Forelimb muscle (tissue), 1 donor: ENCODE measurements at places on chromosomes 1 and 21. TPM values are rescaled to one million over a fixed set of nuclear protein-coding genes. Genes with fewer than 3 reads are reported as not detected.

TLCD4 gene
- 12.7 TPM for polyA plus RNA-seq

AUNIP gene
- polyA plus RNA-seq = 0.71 TPM

NPHS2 gene
- polyA plus RNA-seq = not detected

LMX1A gene
- 1.3 TPM for polyA plus RNA-seq

PCP4 gene
- 0.78 TPM for polyA plus RNA-seq

CSF3R gene
- polyA plus RNA-seq = 3.4 TPM

C2CD4D gene
- polyA plus RNA-seq = 0.23 TPM

CDCP2 gene
- polyA plus RNA-seq = 0.08 TPM

DNA sequence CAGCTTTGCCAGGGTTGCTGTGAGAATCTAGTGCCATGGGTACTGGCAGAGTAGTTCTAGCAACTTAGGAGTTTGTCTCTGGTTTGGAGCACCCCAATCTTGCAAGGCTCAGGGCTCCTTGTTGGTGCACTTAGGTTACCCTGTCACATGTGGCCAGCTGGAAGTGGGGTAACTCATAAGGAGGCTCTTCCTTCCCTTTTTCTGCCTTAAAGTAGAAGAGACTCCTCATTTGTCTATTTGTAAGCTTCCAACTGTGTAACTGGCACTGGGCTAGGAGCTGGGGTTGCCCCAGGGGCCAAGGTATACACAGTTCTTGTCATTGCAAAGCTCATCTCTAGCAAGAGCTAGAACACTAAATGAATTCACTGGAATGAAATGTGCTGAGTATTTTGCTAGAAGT is 10.6 kb downstream of the MROH7 start:
- no peak for DNase-seq

DNA sequence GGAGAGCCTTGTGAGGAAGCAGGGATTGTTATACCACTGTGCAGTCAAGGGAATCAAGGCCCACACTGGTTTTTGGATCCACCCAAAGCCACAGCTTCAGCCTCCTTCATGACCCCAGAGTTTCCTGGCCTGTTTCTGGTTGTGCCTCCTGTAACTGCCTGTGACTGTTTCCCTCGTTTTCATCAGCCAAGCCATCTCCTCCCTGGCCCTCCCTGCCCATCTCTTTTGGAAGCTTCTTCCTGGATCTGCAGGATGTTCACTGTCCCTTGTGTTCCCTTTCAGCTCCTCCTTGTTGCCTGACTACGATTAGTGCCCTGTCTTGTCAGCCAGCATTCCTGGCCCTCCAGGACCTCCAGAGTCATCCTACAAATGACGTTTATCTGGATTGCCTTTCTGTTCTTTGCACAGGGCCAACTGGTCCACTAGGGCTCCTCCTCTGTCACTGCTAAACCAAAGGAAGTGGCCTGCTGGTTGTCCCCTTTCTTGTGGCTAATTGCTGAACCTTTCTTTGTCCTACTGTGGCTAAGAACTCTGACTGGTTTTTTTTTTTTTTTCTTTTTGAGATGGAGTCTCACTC is 17.9 kb downstream of the SFT2D2 start:
- no peak for DNase-seq

DNA sequence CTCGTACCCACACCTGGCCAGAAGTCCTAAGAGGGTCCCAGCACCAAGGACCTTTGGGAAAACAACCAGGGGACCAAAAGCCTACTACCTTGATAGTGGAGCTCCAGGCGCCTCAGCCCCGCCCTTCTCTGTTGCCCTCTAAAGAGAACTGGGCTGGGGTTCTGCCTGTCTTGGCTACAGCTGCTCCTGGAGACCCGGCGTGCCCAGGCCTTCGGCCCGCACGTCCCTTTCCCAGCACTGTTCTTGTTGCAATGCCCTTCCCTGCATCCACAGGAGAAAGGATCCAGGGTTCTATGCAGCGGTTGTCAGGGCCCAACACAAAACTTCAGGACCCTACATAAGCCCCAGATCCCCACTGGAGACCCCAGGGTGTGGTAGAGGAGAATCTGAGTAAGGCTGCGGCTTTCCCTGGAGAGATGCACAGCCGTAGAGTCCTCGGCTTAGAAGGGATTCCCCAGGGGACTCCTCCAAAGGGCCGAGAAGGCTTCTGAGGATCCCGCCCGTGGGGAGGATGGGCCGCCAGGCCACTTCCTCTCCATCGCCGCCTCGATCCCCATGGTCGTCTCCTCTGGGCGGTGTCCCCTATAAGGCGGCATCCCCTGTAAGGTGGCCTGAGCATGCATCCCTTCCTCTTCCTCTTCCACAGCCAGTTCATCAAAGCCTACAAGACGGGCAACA is 12.0 kb downstream of the SLC66A1 start:
- DNase-seq = no peak

DNA sequence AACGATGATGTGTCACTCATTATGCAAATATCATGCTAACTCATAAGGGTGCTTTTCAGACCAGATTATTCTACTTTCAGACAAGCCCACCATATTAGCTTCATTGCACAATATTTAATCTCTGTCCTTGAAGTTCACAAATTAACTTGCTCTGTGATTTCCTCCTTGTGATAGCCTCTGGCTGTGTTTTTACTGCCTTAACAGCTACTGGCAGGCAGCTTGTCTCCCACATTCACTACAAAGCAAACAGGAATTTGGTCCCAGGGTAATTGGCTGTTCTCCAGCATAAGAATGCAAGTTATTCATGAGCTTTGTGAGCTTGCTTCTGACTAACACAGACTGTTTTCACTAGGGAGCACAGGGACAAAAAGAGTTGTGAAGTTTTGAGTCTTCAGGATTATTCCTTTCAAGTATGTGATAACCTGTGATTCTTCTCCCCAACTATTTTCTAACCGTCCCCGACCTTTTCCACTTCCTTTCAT is 87.9 kb upstream of the HMCN1 start:
- DNase-seq = peak; percentile 43

GRCh38 chr1:100411019-100411418 is 58.7 kb downstream of the CDC14A start:
- DNase-seq = no peak

DNA sequence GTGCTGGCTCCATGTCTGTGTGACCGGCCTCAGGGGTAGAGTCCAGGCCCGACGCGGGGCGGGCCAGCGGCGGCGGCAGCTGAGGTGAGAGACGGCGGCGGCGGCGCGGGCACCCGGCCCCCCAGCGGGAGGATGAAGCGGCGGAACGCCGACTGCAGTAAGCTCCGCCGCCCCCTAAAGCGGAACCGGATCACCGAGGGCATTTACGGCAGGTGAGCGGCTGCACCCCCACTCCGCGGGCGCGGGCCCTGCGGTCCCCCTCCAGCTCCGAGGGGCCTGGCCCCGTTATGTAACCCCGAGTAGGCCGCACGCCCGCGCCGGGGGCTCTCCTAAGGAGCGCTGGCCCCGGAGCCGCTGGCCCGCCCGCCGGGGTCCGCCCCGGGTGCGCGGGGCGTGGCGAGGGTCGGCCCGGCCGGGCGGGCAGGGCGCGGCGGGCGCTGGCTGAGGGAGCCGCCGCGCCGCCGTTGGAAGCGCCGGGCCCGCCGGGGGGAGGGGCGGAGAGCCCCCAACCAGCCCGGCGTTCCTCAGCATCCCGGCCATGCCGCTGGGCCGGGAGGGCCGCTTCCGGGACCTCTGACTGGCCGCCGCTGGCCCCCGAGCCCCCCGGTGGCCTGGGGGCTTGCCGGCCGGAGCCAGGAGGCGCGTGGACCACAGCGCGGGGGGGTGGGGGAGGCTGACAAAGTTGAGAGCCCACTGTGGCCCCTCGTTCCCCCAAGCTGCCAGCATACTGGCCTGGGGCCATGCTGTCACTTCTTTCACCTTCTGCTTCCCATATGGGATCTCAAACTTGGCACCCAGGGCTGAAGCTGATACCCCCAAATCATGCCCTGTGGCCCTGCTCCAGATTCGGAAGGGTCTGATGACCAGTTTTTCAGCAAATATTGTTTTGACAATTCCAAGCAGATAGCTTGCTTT is 527 bp downstream of the MACO1 start:
- DNase-seq = no peak

GRCh38 chr1:27427329-27427728 is 34.9 kb downstream of the GPR3 start:
- no peak for DNase-seq

DNA sequence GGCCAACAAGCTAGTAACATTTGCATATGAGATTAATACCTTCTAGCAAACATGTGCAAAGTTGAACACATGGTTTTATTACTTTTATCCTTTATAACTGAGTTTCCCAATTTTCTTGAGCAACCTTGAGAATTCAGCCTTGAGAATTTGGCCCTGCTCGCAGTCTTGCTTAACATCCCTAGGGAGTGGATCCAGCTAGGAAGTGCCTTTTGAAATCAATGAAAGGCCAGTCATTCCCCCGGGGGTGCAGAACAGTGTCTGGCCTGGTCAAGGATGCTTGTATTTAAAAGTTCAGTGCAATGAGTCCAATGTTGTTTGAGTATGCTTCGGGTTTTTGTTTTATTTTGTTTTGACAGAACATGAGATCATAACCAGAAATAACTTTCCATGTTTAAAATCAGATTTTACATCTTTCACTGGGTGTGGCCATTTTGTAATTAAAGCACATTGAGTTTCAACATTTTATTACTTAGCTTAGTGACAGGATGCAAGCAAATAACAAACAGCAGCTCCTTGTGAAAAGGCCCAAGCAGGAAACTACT is 16.7 kb downstream of the PALMD start:
- no peak for DNase-seq

DNA sequence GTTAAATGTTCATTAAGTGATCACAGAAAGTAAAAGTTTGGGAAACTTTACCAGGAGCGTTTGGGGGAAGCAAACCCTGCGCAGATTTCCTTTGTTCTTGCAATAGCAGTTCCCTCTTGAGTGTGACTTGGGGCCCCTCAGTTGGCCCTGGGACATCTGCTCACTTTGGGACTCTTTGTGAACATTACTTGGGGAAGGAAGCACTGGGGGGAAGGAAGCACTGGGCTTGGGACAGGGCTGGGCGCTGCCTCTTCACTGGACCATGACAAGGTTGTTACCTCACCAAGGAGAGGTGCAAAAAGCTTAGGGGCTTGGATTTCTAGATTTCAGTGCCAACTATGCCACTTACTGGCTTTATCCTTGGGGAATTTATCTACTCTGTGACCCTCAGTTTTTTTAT is 63.5 kb downstream of the ETS2 start:
- no peak for DNase-seq

- peak; percentile 71 for DNase-seq
Measured at GRCh38 chr1:182143154-182143657, 81.7 kb upstream of the ZNF648 start.

DNA sequence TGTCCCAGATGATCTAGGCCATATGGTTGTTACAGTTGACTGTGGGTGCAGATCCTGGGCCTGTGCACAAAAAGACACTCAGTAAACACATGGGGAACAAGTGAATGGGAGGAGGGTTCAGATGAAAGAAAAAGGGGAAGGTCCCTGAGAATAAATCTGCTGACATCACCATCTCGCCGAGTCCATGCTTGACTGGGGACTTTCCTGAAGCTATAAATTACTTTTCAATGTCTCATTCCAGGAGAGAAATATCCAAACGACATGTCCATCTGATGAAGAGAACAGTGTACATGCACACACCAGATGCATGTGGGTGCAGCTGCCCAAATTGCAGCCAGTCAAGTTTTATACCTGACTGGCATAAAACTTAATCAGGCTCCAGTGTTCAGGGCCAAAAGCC is 109.0 kb downstream of the HIVEP3 start:
- DNase-seq = no peak

- no peak for DNase-seq
Measured at GRCh38 chr1:159222075-159222865, 17.6 kb downstream of the ACKR1 start.

GRCh38 chr1:94014087-94014486 is 104.9 kb upstream of the GCLM start:
- no peak for DNase-seq

- DNase-seq = no peak
Measured at GRCh38 chr1:150760013-150760412, 5.6 kb downstream of the CTSS start.

- DNase-seq = no peak
Measured at GRCh38 chr21:36909423-36909822, 57.0 kb downstream of the HLCS start.

- no peak for DNase-seq
Measured at GRCh38 chr1:167934426-167935215, 1.9 kb upstream of the DCAF6 start.

- DNase-seq = no peak
Measured at GRCh38 chr1:181551249-181551648, 67.9 kb downstream of the CACNA1E start.

DNA sequence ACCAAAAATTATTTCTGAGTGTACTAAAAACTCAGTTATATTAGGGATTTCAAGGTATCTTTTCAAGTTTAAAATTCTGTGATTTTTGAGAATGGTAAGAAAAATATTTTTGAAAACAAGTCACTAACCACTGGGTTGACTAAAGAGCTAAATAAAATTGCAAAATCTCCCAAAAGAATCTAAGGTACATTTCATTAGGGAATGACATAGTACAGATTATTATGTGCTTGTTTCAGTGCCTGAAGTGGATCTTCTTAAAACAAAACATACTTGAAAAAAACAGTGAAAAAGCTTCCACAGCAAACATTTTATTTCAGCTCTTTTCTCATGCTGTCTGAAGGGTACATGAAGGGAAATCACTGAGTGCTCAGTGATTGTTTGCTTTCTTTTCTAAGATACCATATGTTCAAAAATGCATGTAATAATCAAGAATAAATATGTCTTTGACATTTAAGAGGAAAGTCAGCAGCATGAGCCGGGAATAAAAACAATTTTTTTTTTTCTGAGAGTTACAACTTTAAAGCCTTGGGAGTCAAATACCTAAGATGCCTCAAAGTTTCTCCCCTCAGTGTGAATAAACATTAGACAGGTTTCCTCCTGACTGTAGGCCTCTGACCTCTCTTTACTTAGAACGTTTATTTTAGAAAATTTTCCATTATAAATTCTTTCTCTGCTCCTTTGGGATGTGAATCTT is 200.7 kb downstream of the KCNT2 start:
- DNase-seq = no peak

DNA sequence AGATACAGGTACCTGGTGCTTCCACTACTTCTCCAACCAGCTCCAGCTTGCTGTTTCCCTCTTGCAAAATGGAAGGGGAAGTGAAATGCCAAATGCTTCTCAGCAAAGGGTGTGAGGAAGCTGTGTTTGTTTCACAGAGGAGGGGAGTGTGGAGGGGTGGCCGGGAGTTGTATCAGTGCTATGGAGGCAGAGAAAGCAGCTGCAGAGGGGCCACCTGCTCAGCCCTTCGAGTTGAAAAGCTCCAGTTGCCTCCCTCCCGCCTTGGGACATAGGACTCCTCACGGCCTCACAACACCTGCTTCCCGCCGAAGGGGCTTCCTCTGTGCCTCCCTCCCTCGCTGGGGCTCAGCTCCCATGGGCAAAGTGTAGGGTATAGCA is 12.1 kb upstream of the LINGO4 start:
- DNase-seq = no peak

DNA sequence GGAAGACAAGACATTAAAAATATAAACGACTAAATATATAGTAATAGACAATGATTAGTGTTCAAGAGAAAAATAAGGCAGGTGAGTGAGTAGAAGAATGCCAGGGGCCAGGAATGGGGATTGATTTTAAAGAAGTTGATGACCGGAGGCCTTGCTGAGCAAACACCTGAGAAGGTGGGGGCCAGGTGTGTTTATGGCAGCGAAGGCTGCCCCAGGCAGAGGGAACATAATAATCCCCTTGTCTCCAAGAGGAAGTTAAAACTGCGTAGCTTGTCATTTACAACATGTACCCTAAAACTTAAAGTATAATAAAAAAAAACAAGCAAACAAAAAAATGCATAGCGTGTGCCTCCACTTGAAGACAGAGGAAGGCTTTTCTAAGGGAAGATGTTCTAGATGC is 220.3 kb downstream of the URB2 start:
- DNase-seq = no peak

GRCh38 chr1:158037866-158038359 is 44.5 kb downstream of the KIRREL1 start:
- DNase-seq = no peak

GRCh38 chr1:36446271-36446670 is 4.0 kb downstream of the OSCP1 start:
- DNase-seq = no peak
